Activated CD4-positive, alpha-beta T cell treated with anti-CD3 and anti-CD28 coated beads for 36 hours (primary cell): ENCODE measurements at places on chromosomes 16 and 17.

DNA sequence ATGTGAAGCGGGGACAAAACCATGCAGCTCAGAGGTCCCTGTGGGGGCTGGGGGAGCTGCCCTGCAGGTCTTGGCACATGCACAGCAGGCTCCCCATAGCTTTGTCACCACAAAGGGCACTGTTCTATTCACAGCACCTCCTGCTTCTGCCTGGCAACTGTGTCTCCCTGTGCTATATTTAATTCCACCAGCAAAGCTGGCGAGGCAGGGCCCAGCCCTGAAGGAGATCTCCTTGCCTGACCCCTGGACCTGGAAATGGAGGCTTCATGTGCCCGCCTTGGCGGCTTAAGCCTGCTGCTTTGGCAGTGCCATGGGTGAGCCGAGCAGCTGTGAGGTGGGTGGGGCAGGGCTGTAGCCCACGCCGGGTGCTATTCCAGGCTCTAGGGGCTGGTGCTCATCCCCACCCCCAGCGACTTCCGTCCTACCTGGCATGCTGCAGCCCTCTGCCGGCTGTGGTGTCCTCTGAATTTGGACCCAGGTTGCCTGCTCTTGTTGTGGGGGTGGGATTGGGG is 6.8 kb downstream of the LDHD start:
- DNase-seq: peak; percentile 54

DNA sequence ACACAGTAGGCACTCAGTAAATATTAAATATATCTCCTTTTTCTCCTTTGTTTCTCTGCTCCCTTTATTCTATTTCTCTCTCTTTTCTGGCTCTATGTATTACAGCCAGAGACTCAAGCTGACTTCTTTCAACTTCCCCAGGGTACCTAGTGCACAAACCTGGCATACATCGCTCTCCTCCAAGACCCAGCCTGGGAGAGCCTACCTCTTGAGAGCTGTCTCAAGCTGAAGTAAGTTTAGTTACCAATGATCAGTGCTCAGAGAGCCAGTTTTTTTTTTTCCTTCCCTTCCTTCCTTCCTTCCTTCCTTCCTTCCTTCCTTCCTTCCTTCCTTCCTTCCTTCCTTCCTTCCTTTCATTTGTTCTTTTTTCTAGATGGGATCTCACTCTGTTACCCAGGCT is 19.8 kb downstream of the TMEM98 start:
- DNase-seq: no peak

DNA sequence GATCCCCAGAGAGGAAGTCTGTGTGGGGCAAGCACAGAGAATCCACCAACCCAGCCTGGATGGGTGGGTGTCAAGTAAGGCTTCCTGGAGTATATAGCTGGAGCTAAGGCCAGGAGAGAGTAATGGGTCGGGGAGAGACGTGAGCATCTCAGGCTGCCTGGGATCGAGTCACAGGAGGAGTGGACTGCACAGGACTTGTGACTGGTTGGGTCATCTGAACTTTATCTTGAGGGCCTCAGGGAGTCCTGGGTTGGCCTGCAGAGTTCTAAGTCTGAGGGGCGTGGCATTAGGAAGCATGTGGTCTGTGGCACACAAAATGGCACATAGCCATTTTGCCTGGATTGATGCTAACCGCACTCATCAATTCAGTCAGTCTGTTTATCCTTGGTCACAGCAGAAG is 1.5 kb downstream of the PLA2G15 start:
- no peak for DNase-seq

GRCh38 chr17:58325976-58326468 is 2.6 kb downstream of the TSPOAP1 start:
- DNase-seq: peak; percentile 55

GRCh38 chr16:86697715-86698114 is 119.4 kb downstream of the FOXL1 start:
- DNase-seq: no peak

DNA sequence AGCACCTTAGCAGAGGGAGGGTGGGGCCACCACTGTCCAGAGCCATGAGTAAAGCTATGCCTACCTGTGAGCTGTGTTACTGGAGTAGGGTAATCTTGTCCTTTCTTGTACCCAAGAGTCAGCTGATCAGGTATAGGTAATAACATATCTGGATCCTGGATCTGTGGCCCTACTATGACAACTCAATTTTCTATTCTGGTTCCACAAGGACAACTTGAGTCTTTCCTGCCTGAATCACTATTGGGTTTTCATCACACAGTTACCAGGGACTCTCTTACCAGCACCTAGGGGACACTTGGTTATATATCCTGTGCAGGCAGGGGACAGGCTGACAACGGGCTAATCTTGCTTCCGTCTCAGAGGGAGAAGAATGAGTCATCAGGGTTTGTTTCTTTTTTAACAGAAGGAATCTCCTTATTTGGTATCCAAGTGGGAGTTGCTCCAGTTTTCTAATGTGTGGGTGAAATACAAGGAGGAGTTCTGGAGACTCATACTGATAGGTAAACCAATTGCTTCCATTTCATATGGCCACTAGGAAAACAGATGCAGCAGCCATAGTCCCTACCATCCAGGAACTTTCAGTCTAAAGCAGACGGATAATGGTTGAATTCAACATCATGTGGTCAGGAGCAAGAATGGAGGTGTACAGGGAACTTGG is 6.8 kb downstream of the ZNF267 start:
- peak; percentile 69 for DNase-seq

DNA sequence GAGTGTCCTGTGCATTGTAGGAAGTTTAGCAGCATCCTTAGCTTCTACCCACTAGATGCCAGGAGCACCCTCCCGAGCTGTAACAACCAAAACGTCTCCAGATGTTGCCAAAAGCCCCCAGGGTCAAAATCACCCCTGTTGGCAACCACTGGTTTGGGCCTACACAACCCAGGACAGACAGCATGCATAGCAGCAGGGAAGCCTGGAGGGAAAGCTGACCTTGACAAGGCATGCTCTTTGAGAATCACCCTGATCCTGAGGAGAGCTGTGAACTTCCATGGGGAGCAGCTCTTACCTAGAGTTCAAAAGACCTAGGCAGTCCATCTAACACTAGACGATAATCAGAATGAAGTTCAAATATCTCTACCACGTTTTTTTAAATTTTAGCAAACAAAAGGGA is 9.2 kb downstream of the SKAP1 start:
- no peak for DNase-seq

- DNase-seq: no peak
Observed at GRCh38 chr16:75007443-75007842, 8.6 kb downstream of the ZNRF1 start.

- DNase-seq: no peak
Observed at GRCh38 chr16:57840833-57841232, 38.5 kb upstream of the KIFC3 start.

GRCh38 chr17:1119924-1120323 is 59.9 kb downstream of the ABR start:
- DNase-seq: no peak

GRCh38 chr17:75874323-75875181 is 3.8 kb downstream of the TRIM47 start:
- DNase-seq: no peak

- DNase-seq: no peak
Observed at GRCh38 chr17:58085039-58085715, 2.0 kb downstream of the DYNLL2 start.

- no peak for DNase-seq
Observed at GRCh38 chr16:11481987-11482386, 104.7 kb downstream of the LITAF start.

DNA sequence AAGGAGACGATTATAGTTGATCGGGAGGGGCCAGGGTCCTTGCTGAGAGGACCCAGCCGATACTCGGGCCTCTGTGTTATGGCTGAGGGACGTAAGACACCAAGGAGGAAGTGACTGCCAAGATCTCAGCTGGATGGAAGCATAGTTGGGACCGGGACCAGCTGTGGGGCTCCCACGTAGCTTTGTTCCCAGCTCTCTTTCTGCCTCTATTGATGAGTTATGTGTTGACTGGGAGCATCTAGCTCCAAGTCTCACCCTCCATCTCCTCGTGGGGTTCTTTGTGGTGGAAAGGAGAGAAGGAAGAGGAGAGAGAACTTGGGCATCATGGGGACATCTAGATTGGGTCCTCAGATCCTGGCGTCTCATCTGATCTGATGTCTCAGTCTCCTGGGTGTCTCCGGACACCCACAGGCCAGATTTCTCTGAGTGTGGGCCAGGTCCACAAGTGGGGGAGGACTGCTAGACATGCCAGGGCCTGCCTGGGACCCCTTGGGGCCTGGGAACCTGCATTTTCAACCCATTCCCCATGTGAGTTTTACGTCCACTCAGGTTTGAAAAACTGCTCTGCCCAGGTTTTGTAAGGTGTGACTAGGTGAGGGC is 1.0 kb downstream of the MGRN1 start:
- no peak for DNase-seq

DNA sequence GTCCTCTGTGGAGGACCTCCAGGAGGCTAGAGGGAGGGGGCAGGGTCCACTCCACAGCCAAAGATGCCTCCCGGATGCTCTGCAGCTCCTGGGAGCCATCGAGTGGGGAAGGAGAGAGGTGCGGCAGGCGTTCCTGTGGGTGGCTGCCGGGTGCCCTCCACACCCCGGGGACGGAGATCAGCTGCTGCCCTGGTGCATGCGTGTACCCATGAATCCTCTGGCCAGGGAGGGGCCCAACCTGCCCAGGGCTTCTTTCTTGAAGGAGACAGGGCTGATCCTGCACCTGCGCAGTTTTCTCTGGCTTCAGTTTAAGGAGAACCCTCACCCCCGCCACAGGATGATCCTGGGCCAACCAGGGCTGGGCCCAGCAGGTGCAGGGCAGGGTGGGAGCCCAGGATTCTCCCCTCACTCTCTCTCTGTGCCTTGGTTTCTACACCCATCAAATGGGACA is 33.5 kb upstream of the DOC2B start:
- DNase-seq: no peak

- DNase-seq: no peak
Observed at GRCh38 chr17:20955427-20956323, 87.1 kb downstream of the USP22 start.

- DNase-seq: no peak
Observed at GRCh38 chr17:8140065-8141029, 11.9 kb downstream of the PER1 start.

GRCh38 chr17:28548417-28549130 is 3.9 kb downstream of the UNC119 start:
- no peak for DNase-seq

DNA sequence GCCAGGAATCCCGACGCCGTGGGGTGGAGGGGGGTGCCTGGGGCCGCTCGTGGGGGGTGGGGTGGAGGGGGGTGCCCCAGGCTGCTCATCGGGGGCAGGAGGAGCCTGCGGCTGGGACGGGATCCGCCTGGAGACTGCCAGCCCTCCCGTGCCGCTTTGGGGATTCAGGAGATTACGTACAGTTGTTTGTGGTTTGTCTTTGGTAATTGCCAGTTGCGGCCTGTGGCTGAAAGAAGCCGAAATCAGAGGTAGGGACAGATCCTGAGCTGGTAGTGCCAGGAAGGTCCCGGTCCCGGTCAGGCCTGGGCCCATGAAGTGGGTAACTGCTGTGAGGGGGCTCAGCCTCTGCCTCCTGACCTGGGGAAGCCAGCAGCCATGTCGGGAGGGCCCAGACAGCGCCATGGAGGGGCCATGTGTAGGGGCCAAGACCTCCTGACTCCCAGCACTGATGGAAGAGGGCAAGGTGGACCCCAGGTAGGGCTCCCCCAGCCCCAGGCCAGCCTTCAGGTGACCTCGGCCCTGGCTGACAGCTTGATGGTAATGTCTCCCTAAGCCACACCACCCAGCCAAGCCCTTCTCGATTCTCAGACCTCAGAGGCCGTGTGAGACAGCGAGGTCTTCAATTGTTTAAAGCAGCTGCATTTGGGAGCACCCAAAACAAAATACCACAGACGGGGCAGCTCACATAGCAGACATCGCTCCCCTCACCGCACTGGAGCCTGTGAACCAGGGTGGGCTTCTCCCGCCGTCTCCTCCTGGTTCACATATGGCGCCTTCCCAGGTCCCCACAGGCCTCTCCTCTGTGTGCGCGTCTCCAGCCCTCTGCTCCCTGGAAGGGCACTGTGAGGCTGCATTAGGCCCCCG is 34.9 kb upstream of the SSTR5 start:
- DNase-seq: no peak

DNA sequence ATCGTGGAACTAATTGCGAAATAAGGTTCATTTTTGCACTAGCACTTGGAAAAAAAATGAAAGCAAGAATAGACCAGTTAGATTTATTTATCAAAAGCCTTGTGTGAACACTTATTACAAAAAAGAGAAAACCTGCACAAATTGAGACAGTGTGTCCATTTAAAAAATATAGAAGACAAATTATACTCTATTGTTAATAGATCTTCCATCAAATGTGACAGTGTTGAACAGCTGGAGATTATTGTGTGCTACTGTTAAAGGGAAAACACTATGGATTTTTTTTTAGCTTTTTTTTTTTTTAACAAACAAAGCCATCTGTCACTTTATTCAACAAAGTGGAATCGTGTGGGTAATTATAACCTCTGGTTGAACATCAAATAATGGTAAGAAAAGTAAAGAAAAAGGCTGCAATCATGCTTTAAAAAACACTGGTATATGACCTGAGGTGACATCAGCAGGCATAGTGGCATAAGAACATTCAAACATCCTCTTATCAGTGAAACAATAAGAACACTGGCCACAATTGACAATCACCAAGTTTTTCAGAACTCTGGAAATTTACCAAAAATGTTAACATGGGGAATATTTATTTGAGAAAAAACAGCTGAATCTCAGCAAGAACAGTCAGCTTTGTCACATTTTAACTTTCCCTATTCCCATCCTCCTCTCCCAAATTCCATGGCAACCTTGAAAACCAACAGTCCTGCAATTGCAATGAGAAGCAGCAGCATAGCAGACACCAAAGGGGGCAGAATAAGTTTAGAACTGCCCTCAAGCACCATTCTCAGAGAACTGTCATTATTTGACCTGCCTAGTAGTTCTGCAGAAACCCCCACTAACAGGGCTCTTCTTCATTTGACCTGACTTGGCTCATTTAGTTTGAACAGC is 442.3 kb upstream of the MON1B start:
- DNase-seq: no peak

DNA sequence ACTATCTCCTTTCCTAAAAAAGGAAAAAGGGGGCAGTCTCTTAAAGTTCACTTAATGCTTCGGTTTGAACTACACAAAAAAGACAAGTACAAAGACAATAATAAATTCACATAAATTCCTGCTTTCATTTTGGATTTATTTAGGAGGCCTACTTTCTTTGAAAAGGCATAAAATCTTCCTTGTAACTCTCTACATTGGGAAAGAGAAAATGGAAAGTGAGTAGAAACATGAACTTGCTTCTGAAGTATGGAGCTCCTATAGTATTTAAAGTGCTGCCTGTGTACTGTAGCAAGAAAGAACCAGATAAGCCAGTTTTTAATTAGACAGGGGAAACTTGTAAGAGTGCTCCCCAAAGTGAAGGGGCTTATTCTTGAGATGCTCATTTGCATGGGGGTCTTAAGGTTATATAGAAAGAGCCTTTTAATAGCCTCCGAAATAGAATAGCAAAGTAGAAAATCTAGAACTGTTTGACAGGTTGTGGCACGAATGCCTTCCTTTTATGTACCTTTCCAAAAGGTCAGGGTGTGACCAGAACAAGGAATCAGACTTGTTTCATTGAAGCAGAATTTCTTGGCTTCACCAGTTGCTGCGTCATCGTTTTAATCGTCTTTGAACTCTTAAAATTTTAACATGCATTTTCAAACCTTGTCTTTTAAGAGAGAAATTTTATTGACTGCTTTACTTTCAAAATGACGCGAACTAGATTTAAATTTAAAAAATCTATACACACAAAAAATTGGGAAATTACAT is 12.9 kb downstream of the GAN start:
- DNase-seq: no peak
